ENCODE measurements at places on chromosomes 16 and 17.

- DNase-seq = no peak
Observed at GRCh38 chr16:85395207-85395912, 217.8 kb upstream of the GSE1 start.

DNA sequence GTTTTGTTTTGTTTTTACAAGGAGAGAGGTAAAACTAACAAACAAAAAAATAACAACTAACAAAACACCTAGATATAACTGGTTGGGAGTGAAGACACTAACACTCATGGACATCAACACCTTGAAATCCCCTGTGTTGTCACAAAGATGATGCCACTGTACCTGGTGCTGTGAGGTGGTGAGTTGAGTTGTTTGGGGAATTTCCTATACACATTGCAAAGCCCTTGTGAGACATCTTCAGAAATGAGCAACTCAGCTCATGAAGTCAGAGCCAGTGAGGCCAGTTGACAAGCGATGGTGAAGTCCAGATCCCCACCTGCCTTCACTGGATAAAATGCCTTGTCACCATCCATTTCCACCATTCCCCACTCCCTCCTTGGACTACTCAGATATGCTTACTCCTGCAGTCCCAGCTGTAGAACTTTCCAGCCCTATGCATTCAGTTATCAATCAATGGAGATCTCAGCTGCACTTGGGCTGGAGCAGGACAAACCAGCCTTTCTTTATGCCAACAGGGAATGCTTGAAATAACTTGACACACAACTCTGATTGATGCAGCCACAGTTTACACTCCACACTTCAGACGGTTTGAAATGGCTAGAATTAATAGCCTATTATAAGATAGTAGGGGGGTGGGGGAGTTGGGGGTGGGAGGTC lies 22.2 kb downstream of the ANKFN1 start:
- DNase-seq = no peak

- DNase-seq = no peak
Observed at GRCh38 chr17:79202480-79202879, 127.9 kb downstream of the ENGASE start.

DNA sequence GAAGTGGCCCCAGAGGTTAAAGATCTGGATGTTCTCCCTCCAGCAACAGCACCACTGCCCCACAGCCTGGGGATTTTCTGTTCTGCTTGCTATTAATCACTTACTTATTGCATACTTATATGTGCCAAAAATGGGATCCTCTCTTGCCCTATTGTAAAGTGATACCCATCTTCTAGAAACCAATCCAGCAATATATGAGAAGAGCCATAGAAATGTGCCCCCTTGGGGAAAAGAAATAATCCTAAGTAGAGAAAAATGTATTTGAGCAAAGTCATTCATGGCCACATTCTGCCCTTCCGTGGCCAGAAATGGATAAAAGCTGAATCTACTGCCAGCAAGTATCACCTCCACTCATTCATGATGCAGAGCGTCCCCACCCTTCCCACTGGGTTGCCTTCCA lies 20.9 kb downstream of the SOST start:
- DNase-seq = no peak

DNA sequence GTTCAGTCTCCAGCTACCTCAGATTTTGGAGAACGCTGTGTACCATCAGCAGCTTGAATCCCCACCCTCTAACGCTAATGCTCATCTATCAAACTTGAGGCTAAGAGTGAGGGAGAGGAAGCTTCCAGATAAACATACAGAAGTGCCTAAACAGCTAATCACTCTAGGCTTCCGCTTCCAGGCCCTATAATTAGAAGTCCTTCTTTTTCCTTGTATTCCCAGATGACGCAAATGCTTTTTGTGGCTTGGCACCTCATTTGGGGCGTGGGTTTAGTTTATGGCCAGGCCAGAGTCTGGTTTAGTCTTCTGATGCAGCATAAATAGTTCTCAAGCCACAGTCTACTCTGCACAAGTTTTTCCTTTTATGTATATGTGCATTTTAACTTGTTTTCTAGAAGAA lies 263.4 kb downstream of the BCAS3 start:
- DNase-seq = no peak

GRCh38 chr16:66950971-66951790 lies 9.9 kb upstream of the CES3 start:
- no peak for DNase-seq

- DNase-seq = no peak
Observed at GRCh38 chr16:77049577-77049976, 141.4 kb upstream of the MON1B start.

GRCh38 chr17:50524838-50525237 lies 7.7 kb upstream of the EPN3 start:
- no peak for DNase-seq

- no peak for DNase-seq
Observed at GRCh38 chr16:59614466-59615240, 880.5 kb upstream of the GOT2 start.

GRCh38 chr16:88505405-88506082 lies 52.5 kb downstream of the ZFPM1 start:
- peak; percentile 76 for DNase-seq

DNA sequence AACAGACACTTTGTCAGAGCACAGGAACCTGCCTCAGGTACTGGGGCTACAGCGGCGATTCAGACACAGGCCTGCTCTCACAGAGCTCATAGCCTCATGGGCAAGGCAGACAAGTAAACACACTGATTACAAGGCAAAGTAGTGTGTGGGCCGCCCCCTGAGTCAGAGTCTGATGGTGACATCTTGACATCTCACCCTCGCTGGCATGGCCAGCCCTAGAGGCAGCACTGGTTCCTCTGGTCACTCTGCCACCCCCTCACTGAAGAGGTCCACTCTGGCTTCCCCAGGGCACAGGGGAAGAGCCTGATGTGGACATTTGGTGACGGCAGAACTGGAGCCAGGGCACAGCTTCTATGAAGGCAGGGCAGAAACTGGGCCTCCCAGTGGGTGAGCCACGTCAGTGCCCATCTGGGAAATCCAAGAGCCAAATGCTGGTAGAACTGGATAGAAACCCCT lies 32.9 kb upstream of the TOB1 start:
- no peak for DNase-seq

GRCh38 chr17:50768346-50768761 lies 1.0 kb upstream of the ANKRD40CL start:
- DNase-seq = no peak

- DNase-seq = no peak
Observed at GRCh38 chr16:30382111-30382881, at the start of gene SEPTIN1. SEPTIN1 (minus strand) TSS chr16:30382561; CDS start chr16:30382542, 19 bp downstream.

DNA sequence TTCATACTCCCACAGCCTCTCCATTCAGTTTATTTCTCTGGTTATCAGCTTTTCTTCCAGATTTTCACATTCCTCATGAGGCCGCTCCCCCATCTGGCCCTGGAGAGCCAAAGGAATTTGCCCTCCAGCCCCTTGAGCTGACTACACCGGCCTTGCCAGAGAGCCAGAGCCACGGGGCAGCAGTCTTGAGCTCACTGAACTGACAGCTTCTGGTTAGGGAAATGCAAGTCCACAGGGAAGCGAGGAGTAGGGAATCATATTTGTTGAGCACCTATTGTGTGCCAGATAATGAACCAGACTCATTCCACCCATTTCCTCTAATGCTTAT lies 102.4 kb downstream of the ABCC12 start:
- no peak for DNase-seq

GRCh38 chr16:11061629-11062270 lies 117.4 kb downstream of the CLEC16A start:
- DNase-seq = no peak

- DNase-seq = no peak
Observed at GRCh38 chr16:85206472-85207356, 94.4 kb upstream of the CIBAR2 start.

DNA sequence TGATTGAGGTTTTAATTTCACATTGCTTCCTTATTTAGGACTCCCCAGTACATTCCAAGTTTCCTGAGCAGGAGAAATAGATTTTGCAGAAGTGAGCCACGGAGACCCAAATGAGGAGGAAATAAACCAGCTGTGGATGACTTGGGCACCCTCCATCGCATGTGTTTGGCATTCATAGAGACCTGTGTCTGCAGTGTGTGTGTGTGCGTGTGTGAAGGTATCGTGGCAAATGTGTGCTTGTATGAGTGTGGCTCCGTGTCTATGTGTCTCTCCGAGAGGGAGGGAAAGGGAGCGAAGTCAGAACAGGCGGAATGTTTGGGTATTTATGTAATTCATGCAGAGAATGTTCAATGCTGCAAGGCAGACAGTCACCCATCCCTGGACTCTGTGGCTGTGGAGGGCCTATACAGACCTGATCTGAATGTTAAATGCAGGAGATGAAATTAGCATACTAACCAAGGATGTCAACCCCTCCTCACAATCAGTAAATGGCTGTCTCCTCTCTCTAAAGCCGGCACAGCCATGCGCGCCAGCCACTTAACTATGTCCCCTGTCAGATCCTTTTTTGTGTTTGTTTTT lies 186.0 kb upstream of the ZFHX3 start:
- no peak for DNase-seq

DNA sequence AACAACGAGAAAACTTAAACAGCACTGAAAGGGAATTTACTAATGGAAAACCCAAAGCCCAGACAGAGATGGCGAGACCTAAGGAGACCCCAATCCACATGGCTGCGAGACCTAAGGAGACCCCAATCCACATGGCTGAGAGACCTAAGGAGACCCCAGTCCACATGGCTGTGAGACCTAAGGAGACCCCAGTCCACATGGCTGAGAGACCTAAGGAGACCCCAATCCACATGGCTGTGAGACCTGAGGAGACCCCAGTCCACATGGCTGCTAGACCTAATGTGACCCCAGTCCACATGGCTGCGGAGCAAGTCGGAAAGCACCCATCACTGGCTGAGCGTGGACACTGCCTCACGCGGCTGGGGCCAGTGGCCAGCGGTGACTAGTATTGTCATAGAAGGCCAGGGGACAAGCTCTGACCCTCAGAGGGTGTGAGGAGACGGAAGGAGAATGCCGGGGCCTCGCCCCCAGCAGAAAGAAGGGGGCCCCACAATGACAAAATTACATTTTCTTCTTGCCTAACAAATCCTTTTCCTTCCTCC lies 241.8 kb downstream of the C16orf95 start:
- DNase-seq = no peak

GRCh38 chr16:53546988-53547391 lies 44.0 kb upstream of the AKTIP start:
- DNase-seq = no peak

DNA sequence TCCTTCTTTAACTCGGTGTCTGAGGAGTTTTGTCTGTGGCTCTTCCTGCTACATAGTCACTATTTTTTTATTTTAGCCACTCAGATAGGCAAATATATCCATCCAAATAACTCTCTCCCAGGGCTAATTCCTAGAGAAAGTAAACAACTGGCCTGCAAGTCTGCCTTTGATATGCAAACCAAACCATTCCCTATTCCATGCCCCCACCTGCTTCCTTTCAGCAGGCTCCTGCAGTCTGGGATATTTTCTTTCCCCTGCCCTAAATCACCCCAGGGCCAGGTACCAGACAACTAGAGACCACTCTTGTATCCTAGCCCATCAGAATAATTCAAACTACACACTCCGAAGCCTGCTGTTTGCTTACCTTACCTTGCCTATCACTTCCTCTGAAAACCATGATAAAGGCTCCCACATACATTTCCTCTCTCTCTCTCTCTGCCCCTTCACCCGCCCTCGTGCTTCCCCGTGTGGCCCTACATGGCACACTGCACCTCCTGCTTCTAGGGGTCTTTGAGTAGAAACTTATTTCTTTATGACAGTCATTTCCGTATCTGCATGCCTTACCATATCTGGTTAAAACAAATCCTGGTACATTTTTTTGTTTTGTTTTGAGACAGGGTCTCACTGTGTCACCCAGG lies 8.3 kb downstream of the CD300H start:
- DNase-seq = no peak

DNA sequence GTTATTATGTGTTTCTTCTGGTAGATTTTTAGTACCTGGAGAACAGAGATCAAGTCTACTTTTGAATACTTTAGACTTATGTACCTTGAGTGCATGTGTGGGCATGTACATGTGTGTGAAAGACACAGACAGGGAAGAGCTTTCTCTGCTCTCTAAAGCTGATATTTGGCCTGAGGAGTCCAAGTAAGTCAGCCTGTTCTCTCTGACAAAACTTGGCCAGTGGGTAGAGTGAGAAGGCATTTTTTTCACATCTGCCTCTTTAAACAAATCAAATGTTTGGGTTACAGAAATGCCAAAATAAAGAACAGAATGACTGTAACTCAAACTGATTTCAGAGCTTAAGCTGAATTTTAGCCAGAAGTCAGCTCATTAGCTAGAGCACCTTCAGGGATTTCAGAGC lies 309.7 kb upstream of the DYNLRB2 start:
- DNase-seq = no peak

- DNase-seq = no peak
Observed at GRCh38 chr17:64174686-64175456, 44.9 kb upstream of the ERN1 start.

- DNase-seq = no peak
Observed at GRCh38 chr17:14950686-14951085, 314.4 kb downstream of the PMP22 start.

DNA sequence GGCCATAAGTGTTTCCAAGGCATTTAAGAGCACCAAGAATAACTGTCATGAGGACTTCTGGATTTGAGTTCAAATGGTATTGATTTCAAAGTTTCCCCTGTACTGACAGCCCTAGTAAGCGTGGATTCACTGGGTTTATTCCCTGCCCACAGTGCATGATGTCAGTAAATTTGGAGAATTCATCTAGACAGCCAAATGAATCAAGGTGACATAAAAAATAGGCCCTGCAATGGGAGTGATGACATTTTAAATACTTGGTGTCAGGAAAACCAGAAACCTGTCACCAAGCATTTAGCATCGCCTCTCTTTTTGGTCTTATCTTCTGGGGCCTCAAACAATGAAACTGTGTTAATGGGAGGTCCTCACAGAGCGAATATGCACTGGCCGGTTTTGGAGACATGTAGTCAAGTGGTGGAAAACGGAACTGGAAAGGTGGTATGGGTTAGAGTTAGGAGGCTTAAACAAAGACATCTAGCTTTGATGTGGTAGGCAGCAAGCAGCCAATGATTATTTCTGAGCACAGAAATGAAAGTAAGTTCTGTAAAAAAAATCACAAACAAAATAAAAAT lies 29.1 kb downstream of the COG4 start:
- DNase-seq = no peak

DNA sequence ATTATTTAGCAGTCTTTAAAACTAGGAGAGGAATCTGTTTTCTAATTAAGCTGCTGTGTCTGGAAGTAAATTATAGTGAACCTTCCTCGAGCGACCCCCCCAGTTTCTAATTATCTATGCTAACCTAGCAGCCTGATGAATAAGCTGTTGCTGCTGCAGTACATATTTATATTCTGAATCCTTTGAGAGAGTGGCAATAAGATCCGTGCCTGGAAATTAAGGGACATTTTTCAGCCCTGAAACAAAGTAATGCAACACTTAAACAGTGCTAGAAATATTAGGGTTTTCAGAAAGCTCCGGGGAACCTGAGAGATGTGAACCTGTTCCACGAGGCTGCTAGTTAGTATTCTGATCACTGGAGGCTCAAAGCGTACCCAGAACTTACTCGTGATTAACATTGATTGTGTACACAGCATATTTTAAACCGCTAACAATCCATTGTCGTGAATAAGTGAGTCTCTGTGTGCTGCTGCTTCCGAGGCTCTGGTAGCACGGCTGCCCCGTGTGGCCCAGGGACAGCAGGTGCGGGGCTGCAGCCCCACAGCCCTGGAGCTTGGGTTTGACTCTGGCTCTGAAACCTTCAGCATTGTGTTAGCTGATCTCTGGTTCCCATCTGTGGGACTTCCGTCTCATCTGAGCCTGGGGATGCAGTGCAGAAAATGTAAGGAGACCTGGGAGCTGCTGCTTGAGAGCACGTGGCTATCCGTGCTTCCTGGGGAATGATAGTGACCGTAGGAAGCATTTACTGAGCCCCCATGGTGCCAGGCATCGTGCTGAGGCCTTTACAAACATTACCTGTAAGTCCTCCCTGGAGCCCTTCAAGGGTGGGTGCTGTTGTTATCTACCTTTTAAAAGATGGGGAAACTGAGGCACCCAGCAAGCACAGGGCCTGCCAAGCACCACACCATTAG lies 190.9 kb upstream of the CHMP6 start:
- DNase-seq = no peak
